ENCODE measurements at places on chromosomes 5 and 9.
A peak's percentile ranks its signal among the peaks of the same experiment; 100 is the strongest.

- DNase-seq: peak; percentile 25
Measured at GRCh38 chr5:147216552-147217154, 18.2 kb upstream of the STK32A start.

GRCh38 chr5:5523066-5523505 is 100.6 kb downstream of the ICE1 start:
- DNase-seq: no peak

- no peak for DNase-seq
Measured at GRCh38 chr9:124311283-124311682, 53.5 kb downstream of the NEK6 start.

GRCh38 chr5:158698023-158698639 is 401.6 kb downstream of the EBF1 start:
- no peak for DNase-seq

- no peak for DNase-seq
Measured at GRCh38 chr5:149037817-149038216, 25.0 kb downstream of the SH3TC2 start.

GRCh38 chr5:179732918-179733771 is 523 bp downstream of the MAML1 start:
- DNase-seq: no peak

DNA sequence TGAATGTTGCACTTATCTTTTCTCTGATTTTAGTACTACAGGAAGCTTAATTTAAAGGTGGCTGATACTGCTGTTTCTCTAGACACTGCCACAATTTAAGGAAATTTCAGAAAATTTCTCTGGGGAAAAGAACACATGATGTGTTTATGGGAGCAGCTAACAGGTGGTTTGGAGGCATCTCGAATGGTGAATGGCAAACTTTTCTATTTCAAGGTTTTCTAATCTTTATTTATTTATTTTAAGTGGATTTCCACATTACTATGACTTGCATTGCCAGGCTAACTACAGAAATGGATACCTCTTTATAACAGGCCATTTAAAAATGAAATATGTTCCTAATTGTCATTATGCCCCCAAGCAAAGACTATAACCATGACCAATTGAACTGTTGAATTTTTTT is 50.4 kb downstream of the PDE6A start:
- DNase-seq: no peak

DNA sequence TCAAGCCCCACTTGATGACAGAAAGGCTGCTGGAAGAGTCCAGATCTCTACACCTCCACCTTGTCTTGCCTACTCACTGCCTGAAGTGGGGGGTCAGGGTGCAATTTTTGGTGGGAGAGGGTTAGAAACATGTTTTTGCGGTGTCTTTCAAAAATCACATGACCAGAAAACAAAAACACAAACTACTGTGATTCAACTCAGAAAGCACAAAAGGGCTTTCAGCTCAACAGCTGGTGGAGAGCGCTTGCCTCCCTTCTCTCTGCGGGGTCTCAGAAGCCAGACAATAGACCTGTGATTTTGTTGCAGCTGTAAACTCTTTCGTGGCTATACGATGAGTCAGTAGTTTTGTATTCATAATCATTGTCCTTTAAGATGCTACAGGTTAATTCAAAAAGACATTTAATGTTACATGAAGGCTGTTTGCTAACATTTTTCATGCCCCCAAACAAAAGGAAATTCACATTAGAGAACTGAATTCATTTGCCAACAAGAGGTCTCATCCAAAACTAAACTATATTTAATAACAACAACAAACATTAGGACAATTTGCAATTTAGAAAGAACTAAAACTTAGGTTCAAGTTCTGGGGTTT is 172.6 kb upstream of the RAI14 start:
- no peak for DNase-seq

DNA sequence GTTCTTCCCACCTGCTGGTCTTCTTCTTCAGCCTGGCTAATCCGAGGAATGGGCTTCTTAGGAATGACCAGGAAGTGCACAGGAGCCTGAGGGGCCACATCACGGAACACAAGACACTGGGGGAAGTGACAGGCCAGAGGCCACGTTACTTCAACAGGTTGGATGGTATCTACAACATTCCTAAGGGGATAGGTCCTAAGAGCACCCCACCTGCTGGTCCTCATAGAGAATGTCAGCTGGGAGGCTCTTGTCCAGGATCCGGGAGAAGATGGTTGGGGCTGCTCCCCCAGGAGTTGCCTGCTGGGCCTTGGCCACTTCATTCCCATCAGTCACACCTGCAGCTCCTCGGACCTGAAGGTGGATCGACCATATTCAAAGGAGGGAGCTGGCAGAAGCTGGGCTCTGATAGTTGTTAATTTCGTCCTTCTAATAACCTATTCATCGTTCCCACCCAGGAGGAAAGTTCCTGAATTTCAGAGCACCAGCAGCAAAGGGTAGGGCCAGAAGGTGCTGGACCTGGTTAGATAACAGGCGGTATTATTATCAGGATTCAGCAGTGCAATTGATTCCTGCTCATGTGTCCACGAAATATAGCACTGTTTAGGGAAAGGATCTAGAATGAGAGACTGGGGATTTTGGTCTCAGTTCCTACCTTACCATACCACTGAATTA is 1.3 kb downstream of the HINT2 start:
- DNase-seq: no peak

DNA sequence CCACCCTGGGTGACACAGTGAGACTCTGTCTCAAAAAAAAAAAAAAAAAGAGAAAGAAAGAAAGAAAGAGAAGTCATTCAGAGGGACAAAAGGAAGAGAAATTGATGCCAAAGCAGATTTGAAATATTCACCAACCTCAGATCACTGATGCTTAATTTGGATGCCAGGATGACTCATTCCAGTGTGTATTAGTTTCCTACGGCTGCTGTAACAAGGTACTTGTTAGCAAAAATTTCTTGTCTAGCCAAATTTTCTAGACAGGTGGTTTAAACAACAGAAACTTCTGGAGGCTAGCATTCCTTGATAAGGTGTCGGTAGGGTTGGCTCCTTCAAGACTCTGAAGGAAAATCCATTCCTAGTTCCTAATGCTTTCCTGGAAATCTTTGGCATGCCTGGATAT is 42.1 kb downstream of the POU4F3 start:
- no peak for DNase-seq

- DNase-seq: no peak
Measured at GRCh38 chr9:121645853-121646807, 5.3 kb upstream of the DAB2IP start.

DNA sequence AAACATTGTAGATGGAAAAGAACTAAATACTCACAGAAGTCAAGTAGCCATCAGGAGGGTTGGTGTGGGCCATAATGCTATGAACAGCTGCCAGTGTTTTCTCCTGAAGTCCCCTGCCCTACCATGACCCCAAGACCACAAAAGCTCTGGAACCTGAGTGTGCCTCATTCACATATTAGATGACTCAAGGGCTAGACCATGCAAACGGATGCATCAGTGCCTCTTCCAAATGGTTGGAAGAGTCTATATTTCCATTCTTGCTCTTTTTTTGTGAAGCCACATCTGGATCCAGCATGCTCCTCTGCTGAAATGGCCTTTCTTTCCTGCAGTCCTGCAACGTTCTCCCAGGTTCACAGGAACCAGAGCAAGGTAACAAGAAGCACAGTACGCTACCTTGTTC is 136.6 kb upstream of the EPB41L4A start:
- no peak for DNase-seq

DNA sequence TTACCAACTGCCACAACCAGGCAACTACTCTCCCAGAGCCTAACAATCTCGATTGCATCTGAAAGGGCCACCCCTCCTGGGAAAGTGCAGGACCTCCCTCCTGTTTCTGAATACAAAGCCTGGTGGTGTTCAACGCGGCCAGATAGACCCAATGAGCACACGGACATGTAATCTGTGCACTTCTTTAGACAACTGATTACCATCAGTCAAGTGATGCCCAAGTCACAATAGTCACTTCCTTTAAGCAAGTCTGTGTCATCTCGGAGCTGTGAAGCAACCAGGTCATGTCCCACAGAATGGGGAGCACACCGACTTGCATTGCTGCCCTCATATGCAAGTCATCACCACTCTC is 739 bp downstream of the C9orf72 start:
- DNase-seq: no peak

- DNase-seq: no peak
Measured at GRCh38 chr5:128668921-128669320, 130.9 kb upstream of the FBN2 start.

DNA sequence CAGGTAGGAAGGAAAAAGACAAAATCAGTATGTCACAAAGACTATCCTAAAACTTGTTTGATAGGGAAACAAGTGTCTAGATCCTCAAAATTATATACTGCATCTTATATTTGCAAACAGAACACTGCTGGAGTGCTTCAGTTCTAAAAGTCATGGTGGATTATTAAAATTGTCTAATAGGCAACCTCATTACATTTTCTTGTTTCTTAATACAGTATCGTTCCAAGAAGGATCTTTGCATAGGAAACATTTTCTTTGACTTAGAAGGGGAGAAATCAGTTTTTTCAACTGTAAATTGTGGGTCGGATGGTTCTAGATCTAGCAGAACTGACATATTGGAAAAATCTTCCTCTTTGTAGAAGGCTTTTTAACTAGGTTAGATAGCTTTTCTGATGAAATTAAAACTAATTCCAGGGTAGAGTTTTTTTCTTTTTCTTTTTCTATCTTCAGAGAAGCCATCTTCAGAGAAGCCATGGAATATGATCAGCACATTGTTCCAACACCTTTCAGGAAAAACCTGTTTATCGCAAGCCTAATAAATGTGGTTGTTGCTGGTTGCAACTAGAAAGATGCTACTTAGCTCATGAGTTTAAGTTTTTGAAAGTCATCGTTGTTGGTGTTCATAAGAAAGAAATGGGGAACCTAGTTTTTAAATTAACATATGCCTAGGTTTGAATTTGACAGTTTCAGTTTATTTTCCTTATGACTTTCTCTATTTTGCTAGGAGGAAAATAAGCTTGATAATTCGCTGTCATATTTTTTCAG is 7.4 kb downstream of the CPEB4 start:
- no peak for DNase-seq

- DNase-seq: no peak
Measured at GRCh38 chr9:8492024-8492423, 692.4 kb upstream of the DMAC1 start.

- DNase-seq: no peak
Measured at GRCh38 chr9:6944093-6944551, 186.3 kb downstream of the KDM4C start.

- no peak for DNase-seq
Measured at GRCh38 chr5:3780278-3780677, 184.6 kb downstream of the IRX1 start.

DNA sequence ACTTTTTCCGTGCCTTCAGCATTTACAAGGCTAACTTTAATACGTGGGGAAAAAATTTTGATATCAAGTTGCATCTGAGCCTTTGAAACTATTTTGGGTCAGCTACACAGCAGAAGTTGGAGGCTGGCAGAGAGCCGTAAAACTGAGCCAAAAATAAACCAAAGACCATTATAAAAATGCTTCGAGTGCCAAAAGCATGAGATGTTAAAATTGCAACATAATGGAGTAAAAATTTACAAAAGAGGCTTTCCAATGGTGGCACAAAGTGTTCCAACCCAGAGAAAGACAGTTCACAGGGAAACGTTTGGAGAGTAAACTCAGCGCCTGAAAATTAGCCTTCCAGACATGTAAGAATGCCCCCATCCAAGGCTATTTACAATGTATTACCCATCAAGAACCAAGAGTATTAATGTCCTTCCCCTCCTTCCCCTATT is 190.3 kb downstream of the TLE1 start:
- DNase-seq: no peak

GRCh38 chr5:40679148-40679912 is 385 bp upstream of the PTGER4 start:
- DNase-seq: peak; percentile 85

DNA sequence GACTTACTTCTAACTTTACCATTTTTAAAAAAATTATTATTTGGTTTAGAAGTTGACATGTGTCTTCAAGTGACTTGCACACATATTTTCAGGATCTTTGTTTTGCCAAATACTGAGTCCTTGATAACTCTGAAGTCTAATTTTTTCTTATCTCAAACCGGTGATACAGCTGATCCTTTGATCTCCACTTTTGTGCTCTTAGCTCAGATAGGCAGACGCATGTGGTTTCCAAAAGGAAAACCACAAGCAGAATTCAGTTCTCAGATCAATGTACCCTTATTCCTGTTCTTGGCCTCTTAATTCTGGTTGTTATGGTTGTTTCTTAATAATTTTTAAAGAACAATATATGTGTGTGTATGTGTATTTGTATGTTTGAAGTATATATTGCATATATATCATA is 238.3 kb upstream of the EDIL3 start:
- no peak for DNase-seq

- DNase-seq: no peak
Measured at GRCh38 chr9:4106081-4106759, 193.6 kb downstream of the GLIS3 start.
